ENCODE measurements at places on chromosomes 6 and 20.
A peak's percentile ranks its signal among the peaks of the same experiment; 100 is the strongest.

DNA sequence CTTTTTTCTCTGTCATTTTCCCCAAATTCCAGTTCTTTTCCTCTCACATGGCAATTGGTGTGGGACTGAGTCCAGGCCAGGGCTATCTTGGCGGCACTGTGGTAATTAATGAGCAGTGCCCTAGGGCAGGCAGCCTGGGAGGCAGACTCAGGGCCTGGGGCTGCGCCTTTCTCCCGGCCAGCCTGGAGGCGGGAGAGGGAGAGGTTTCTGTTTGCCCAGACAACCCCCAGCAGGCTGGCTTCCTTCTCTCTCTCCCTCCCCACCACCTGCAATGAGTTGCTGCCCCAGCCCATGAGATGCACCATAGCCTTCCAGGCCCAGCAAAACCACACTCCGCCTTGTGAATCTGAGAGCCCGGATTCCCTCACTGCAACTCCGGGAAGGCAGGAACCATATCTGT, 15.1 kb upstream of the CCDC167 start:
- no peak for DNase-seq

- no peak for DNase-seq
Measured at GRCh38 chr6:166907373-166907841, 48.9 kb downstream of the RNASET2 start.

GRCh38 chr6:57089687-57090457, at the start of gene ZNF451:
Gene ZNF451 (plus strand): TSS chr6:57090188. CDS start chr6:57090254, 66 bp downstream.
- peak; percentile 98 for DNase-seq

DNA sequence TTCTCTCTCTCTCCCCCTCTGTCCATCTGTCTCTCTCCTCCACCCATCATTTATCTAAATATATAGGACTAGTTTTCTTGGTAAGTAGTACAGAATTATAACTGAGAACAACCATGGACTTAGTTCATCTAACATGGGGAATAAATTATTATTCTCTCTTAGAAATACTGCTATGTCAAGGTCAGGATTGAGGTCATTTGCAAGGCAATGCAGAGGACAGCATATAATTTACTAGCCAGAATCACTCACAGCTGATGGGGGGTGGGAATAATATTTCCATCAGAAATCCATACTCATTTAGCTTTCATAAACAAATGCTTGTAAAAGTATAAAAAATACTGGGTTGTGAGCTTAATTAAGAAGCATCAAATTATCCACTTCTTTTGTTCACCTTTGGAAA, 553.9 kb upstream of the POU3F2 start:
- no peak for DNase-seq

DNA sequence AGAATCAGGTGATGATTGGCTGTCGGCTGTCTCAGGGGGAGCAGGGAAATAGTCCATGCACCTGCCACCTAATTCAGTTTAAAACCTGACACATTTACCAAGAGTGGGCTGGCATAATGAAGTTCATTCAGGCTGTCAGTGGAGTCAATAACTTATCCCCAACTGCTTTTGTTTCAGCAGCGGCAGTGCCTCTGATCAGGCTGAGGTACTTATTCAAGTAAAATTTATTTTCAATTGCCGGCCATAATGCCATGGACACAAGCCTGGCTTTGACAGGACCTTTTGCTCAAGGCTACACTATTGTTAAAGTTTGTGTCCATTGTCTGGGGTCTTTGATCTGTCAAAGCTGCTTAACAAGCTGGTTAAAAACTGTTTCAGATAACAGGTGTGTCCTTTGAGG, 20.6 kb downstream of the OLIG3 start:
- DNase-seq = no peak

DNA sequence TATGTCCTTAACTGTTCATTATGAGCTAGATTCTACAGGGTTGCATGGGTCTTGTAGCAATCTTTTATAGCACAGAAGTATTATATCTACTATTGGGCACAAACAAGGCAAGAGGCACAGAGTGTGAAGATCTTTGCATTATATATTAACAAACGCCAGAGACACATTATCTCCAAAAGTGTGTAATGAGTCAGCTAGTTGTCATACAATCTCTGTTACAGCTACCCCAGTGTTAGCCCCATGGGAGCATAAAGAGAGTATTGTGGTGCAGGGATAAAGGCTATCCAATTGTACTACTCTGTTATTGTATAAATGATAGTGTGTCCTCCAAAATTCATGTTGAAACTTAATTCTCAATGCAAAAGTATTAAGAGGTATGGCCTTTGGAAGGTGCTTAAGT, 148.4 kb upstream of the RIMS1 start:
- DNase-seq = no peak

- DNase-seq = no peak
Measured at GRCh38 chr6:4924661-4925271, 79.1 kb downstream of the RPP40 start.

DNA sequence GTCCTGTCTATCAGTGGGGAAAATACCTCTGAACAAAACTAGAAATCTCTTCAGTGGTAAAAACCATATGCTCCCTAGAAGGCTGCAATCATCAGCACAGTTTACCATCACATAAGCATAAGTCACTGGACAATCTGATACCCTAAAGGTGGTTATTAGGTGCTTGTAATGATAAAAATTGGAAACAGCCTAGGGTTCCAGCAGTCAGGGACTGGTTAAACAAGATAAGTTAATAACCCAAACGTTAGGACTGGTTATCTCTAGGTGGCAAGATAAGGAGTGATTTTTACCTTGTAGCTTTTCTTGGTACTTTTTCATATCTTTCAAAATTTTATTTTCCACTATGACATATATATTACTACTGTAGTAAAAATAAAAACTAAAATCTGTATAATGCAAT, 11.0 kb downstream of the ECI2 start:
- DNase-seq = no peak

DNA sequence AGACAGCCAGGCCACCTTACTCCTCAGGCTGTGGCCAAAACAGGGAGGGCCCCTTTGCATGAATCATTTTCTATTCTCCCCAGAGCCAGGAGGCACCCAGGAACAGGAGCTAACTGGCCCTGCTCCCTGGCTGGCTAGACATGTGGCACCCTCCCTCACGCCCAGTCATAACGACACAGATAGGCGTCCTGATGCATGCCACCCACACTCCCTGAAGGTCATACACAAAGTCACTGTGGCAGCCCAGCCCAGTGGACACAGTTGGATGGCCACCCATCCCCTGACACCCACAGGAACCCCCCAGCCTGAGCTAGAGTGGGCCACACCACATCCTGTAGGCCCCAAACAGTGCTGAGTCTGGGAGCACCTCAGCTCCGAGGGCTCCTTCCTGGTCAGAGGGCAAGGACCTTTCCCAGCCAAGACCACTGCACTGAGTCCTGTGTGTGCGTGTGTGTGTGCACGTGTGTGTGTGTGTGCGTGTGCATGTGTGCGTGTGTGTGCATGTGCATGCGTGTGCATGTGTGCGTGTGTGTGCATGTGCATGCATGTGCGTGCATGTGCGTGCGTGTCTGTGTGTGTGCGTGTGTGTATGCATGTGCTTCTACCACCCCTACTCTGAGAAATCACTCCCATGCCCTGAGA, 21.6 kb downstream of the TFEB start:
- no peak for DNase-seq

DNA sequence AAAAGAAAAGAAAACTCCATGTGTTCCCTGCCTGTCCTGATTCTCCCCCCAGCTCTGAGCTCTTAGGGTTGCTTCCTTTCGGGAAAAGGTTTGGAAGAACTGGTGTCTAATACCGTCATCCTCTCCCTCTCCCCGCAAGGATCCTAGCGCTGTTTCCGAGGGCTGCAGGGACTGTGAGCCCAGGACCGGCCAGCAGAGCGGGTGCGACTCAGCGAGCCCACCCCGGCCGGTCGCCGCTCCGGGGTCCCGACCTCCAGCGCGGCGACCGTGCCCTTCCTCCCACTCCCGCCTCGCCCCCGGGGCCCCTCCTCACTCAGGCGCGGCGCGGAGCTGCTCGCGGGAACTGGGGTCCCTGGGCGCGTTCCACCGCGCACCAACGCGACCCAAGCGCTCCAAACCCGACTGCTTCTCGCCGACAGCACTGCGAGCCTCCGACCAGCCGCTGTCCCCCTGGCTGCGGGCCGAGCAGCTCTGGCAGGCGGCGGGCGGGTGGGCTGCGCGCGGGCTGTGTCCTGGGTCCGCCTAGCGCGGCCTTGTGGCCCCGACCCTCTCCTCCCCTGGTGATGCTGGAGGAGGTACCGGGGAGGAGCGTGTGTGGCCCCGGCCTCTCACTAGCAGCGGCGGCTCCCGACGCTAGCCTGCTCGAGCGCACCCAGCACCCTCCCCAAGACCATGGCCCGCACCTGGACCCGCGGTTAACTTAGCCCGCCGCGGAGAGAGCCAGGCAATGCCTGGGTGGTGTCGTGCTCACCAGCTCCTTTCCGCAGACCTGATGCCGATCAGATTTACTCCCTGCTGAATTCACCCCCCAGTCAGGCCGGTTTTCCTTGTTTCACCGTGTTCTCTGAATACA, at the start of gene PLA2G7:
TSS of gene PLA2G7 (minus strand) at position 509 of the 853 bp plus-strand sequence. CDS start 12,484 bp downstream, outside the sequence.
- DNase-seq = peak; percentile 42

GRCh38 chr6:144530118-144530517, 245.0 kb downstream of the UTRN start:
- no peak for DNase-seq

GRCh38 chr6:145673504-145673903, 61.8 kb downstream of the EPM2A start:
- no peak for DNase-seq

GRCh38 chr20:57434390-57434700, 43.1 kb downstream of the RBM38 start:
- no peak for DNase-seq

DNA sequence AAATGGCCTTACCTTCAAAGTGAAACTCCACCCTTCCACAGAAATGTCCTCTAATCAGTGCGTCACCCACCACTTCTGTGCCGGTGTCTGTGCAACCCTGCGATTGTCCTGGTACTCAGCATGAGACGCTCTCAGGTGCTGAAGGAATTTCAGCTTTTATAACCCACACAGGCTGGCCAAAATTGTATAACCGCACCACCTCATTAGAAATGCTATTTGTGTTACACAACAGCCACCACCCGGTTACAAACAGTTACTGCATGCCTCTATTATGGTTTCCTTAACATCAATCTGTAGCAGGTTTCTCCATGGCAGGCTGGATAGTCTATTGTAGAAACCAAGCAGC, 51.5 kb downstream of the SLC23A2 start:
- DNase-seq = peak; percentile 23

DNA sequence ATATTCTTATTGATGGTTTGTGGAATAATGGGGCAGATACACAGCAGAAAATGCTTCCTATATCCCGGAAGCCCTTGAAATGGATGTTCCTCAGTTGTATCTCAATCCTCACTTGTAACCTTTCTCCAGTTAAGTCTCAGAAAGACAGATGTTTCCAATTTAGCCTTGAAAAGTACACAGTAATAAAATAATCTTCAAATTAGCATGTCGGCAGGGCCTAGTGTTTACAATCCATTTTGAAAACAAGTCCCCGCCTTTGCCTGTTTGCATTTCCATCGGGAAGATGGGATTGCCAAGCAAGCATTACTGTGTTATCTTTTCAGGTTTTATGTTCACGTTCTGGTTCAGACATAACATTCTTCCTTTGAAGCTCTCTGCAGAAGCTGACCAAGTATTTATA, 41.5 kb downstream of the SNRNP48 start:
- DNase-seq = no peak

- DNase-seq = no peak
Measured at GRCh38 chr6:1739220-1739619, 129.5 kb downstream of the FOXC1 start.

DNA sequence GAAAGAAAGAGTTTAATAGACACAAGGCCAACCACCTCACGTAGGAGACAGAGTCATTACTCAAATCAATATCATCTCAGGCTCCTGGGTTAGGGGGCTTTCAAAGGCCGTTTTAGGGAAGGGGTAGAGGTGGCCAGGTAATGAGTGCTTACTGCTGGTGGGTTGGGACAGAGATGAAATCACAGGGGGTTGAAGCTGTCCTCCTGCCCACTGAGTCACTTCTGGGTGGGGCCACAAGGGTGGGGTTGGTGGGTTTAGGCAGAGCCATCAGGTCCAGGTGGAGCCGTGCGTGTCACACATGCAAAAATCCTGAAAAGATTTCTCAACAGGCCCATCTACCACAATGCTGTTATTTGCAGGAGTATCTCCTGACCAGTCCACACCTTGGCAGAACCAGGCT, 167.0 kb upstream of the EXOC2 start:
- DNase-seq = no peak

DNA sequence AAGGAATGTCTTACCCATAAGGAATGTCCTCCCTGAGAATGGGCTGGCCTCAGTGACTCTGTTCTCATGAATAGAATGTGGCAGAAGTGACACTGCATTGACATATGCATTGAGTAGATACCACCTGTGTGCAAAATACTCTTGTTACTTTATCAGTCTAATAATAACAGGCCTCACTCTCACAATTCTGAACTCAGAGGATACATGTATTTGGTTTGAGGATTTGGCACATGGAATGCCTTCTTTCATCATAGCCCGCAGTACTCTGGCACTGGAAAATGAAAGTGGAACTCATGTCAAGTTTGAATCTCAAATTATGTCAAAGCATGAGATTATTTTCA, 52.9 kb upstream of the PLCB4 start:
- no peak for DNase-seq

GRCh38 chr6:126361832-126362440, 22.0 kb downstream of the CENPW start:
- DNase-seq = no peak

- no peak for DNase-seq
Measured at GRCh38 chr20:62505337-62506045, 29.7 kb upstream of the GATA5 start.

DNA sequence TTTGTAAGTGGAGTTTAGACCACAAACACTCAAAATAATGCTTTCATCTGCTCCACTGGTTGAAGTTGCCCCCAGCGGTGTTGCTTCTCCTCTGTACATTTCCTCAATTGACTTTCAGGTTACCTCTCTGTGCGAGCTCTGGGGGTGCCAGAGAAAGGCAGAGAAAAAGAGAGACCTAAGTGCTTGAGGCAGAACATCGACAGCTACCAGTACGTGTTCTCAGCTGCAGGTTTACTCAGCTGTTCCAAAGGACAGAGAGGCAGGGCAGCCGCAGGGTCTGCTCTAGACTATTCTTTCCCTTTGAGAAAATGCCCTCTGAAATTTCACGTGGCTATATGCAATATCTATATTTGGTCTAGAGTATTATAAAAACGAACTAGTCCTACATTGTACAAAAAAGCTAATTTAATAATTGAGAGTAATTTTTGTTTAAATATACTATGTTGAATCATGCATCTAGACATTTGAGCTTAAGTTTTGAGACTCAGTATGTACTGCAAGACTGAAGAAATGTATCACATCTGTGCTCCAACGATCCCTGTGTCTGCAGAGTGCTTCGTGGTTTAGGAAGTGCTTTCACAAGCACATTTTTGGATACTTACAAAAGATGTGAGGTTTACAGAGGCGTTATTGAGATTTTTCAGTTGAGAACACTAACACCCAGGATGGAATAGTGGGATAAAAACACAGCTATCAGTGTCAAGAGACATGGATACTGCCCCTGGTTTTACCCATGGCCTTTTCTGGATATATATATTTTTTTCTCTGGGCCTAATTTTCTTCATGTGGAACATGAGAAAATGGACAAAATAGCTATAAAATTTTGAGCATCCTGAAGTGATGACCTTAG, 453.6 kb upstream of the FLRT3 start:
- DNase-seq = no peak

DNA sequence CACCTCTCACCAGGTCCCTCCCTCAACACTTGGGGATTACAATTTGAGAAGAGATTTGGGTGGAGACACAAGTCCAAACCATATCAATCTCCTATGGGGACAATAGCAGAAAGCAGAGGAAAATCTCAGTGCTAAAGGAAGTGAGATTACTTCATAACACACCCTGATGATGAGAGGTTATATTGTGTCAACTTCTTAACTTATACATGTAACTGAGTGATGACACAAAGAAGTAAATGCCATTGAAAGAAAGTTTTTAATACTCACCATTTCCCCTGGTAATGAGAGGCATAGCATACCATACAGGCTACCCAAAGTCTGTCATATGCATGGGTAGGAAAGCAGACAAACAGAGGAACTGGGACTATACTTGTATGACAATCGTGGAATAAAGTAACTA, 137.2 kb downstream of the MMUT start:
- DNase-seq = no peak
